ENCODE measurements at places on chromosomes 16 and 17.

- DNase-seq: no peak
Measured at GRCh38 chr17:44965481-44966234, 2.4 kb downstream of the C1QL1 start.

DNA sequence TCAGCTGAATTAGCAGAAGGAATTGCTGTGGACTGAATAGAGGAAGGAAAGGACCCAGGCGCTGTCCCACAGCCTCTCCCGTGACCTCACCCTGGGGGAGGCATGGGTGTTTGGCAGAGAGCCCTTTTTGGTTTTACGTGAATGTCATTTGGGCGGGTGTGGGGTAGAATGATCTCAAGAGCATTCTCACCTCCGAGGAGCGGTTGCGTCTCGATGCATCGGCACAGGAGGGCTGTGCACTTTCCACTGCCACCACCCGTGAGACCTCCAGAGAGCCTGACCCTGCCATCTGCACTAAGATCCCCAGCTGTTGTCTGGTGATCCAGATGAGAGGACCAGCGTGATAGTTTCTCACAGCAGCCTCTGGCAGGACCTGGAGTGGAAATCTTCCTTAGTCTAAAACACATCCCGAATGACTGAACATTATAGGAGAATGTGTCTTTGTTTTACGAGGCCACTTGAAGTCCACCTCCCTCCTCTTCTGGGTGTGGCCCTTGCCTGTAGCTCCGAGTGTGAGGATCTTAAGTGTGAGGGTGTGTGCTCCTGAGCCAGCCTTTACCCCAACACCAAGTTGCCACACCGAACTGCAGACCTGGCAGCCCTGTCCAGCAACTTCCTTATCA lies 29.3 kb downstream of the FOXK2 start:
- no peak for DNase-seq

GRCh38 chr16:28902909-28903308 lies 22.1 kb downstream of the RABEP2 start:
- DNase-seq: no peak

GRCh38 chr17:29693751-29694150 lies 71.0 kb upstream of the CORO6 start:
- DNase-seq: no peak

- no peak for DNase-seq
Measured at GRCh38 chr16:87161822-87162676, 155.1 kb downstream of the C16orf95 start.

- no peak for DNase-seq
Measured at GRCh38 chr17:42338427-42338985, 49.7 kb downstream of the STAT3 start.

GRCh38 chr17:10683853-10684252 lies 13.5 kb downstream of the SCO1 start:
- DNase-seq: no peak

GRCh38 chr16:54431041-54431996 lies 144.7 kb upstream of the IRX3 start:
- DNase-seq: no peak

DNA sequence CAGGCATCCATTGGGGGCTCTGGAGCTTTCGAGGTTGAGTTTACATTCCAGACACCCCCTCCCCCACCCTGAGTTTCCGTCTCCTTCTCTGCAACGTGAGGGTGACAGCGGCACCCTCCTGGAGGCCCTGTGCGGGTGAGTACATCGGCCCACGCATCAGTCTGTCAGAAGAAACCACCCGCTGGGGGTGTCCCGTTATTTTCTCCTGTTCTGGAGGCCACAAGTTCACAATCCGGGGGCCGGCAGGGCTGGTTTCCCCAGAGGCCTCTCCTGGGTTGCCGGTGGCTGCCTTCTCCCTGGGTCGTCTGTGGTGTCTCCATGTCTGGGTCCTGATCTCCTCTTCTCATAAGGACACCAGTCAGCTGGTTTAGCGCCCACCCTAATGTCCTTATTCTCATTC lies 35.7 kb downstream of the GSE1 start:
- DNase-seq: no peak

DNA sequence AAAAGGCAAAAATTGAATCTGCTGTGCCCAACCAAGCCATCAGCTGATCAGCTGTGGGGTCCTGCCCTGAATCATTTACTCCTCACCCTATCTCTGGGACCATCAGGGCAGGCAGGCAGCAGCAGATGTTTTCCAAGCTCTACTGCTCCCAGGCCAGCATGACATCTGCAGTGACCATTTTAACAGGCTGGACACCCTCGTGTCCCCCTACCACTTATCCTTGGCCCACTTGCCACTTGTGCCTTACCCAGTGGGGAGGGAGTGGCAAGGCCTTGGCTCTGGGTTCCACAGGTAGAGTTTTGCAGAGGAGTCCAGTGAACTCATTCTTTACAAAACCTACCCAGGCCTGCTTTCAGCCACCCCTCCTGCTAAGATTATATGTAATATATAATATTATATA lies 12.0 kb upstream of the CA4 start:
- DNase-seq: no peak

DNA sequence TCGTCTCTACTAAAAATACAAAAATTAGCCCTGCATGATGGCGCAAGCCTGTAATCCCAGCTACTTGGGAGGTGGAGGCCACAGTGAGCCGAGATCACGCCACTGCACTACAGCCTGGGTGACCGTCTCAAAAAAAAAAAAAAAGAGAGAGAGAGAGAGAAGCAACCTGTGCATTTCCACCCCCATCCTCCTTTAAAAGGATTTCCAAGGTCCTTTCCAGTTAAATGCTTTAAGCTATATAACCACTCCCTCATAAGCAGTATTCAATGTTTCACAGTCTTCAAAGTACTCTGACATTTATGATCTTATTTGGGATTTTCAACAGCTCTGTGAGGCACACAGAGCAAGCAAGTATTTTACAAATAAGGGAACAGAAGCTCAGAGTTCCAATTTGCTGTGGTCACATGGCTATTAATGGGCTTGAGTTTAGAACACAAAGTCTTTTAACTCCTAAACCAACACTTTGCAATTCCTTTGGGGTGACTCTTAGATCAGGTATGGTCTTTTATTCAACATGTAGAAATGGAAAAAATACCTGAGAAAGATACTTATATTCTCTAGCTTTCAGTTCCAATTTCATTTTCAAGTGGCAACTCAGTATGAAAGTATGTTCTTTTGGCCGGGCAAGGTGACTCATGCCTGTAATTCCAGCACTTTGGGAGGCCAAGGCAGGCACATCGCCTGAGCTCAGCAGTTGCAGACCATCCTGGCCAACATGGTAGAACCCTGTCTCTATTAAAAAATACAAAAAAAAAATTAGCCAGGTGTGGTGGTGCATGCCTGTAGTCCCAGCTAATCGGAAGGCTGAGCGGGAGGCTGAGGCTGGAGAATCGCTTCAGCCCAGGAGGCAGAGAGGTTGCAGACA lies 31.3 kb downstream of the SPOP start:
- no peak for DNase-seq

DNA sequence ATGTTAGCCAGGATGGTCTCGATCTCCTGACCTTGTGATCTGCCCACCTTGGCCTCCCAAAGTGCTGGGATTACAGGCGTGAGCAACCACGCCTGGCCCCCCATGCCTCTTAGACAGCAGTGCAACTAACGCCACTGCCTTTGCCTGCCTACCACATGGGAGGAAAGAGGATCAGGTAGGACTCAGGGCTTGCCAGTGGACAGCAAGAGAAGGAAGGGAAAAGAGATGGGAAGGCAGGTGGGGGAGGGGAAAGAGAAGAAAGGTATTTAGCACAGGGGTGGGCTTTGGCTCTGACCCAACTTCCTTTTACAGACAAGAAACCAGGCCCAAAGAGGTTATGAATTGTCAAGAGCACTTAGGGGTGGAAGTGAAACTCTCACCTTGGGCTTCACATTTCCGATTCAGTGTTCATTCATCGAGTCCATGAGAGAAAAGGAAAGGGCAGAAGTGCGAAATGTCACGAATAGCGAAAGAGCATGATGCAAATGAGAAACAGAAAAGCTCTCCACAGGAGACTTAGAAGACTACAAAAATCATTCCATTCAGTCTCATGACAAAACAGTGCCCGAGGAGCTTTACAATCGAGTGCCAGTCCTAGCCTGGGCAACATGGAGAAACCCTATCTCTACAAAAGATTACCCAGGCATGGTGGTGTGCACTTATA lies 36.4 kb downstream of the CDK5R1 start:
- no peak for DNase-seq

- no peak for DNase-seq
Measured at GRCh38 chr17:48993951-48994350, 3.2 kb upstream of the IGF2BP1 start.

DNA sequence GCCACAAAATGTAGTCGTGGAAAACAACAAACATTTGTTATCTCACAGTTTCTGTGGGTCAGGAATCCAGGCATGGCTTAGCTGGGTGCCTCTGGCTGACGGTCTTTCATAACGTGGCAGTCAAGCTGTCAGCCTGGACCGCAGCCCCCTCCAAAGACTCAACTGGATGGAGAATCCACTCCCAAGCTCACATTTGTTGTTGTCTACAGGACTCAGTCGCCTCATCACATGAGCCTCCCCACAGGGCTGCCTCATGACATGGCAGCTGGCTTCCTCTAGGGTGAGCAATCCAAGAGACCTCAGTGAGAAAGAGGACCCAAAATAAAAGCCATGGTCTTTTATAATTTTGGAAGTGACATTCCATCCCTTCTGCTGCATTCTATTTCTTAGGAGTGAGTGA lies 34.7 kb upstream of the AKAP1 start:
- DNase-seq: no peak

DNA sequence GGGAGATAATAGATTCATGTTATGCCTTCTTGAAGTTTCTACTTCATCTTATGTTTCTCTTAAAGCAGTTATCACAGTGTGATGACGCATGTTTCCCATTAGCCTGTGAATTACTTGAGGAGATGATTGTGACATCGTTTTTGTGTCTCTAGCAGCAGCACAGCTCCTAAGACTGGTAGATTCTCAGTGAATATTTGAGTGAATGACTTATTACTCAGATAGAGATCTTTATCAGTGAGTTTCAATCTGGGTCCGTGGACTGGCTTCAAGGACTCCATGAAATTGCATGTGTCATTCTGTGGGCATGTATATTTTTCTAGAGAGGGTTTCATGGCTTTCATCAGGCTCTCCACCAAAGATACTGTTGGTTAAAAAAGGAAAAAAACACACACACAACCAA lies 29.9 kb downstream of the YPEL2 start:
- no peak for DNase-seq

DNA sequence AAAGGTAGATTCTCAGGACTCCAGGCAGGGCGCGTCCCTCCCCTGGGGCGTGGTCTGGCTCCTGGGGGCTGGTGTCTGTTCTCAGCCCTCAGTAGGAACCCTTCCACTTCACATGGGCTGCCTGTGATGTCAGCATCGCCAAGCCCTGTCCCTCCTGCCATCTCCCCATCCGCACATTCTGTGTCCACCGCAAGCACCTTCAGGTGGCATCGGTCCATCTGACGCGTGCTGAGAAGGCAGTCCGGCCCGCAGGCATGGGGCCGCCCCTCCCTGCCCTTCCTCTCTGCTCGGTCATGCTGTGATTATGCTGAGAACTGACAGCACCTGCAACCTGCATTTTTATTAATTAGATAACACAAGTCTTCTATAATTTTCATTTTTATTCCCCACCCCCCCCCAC lies 12.7 kb upstream of the DNAH17 start:
- DNase-seq: no peak

GRCh38 chr16:11316331-11317015 lies 28.8 kb upstream of the RMI2 start:
- peak; percentile 67 for DNase-seq

GRCh38 chr17:44775838-44776621 lies 17.2 kb downstream of the ADAM11 start:
- DNase-seq: no peak

DNA sequence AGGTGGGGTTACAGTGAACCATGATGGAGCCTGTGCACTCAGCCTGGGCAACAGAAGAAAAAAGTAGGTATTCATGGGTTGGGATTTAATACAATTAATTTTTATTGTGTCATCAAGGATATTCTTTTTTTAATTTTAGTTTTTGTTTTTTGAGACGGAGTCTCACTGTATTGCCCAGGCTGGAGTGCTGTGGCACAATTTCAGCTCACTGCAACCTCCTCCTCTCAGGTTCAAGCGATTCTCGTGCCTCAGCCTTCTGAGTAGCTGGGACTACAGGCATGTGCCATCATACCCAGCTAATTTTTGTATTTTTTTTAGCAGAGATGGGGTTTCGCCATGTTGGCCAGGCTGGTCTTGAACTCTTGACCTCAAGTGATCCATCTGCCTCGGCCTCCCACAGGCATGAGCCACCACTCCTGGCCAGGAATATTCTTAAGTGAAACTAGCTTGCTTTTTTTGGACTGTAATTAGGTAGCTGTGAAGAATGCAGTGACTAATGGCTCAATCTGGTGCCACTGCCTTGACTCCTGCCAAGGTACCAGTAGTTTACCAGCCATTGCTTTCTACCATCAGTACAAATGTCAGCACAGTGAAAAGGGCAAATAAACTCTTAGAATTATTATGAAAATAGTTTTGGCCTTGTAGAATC lies 4.8 kb downstream of the PPM1D start:
- DNase-seq: no peak

- peak; percentile 92 for DNase-seq
Measured at GRCh38 chr16:65745-66144, 6.7 kb downstream of the RHBDF1 start.

GRCh38 chr16:86074651-86075487 lies 175.9 kb downstream of the IRF8 start:
- peak; percentile 81 for DNase-seq

DNA sequence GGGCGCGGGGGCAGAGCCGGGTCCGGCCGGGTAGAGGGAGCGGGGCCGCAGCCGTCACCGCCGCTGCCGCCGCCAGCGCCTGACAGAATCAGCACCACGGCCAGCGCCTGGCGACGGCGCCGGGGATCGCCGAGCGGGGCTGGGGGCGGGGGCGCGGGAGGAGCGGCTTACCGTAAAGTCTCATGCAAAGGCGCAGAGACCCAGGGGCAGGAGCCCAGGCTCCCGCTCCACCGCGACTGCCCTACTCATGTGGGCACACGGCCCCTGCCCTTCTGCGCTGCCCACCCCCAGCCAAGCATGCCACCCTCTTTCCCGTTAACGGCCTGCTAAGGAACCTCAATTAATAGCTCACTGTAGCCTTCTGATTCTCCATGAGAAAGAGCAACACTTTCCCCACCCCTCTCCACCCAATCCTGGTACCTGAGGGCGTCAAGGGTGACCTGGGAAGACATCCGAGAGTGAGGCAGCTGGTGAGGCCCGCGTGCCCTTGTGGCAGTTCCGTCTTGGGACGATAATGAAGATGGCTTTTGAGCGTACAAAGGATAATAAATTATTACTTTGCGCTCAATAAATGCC lies at the start of gene SEZ6:
SEZ6 (minus strand) TSS at position 98 of the 576 bp plus-strand sequence. CDS start 164 bp downstream, outside the sequence.
- DNase-seq: peak; percentile 96

GRCh38 chr17:66535611-66536010 lies 233.2 kb downstream of the PRKCA start:
- no peak for DNase-seq

GRCh38 chr17:64781014-64781756 lies 119.1 kb upstream of the SMURF2 start:
- DNase-seq: peak; percentile 77

Data from ecto neural progenitor cell (in vitro differentiated cells).